NCI-H82 (cell line): ENCODE measurements at places on chromosomes 13 and 19.
A peak's percentile ranks its signal among the peaks of the same experiment; 100 is the strongest.

- DNase-seq = peak; percentile 67
Measured at GRCh38 chr13:48235341-48236135, 2.5 kb downstream of the ITM2B start.

GRCh38 chr19:2149980-2150793 is 1.2 kb downstream of the AP3D1 start:
- DNase-seq = no peak

DNA sequence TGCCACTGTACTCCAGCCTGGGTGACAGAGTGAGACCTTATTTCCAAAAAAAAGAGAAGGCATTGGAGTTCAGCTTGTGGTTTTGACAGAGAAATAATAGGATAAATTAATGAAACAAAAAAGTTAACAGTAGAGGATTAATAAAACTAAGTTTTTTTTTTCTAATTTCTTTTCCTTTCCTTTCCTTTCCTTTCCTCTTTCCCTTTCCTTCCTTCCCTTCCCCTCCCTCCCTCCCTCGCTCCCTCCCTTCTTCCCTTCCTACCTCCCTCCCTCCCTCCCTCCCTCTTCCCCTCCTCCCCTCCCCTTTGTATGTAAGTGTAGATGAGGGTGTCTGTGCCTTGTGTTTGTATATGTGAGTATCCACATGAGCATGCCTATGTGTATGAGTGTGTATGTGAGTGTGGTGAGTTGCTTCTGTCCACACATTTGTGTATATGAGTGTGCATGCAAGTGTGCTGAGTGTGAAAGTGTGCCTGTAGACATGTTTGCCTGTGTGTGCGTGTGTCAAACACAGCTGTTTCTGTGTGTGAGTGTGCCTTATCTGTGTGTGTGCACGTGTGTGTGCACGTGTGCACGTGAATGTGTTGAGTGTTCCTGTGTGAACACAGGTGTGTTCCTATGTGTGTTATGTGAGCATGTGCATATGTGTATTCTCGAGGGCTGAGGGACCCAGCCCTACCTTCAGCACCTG is 12.5 kb upstream of the MZF1 start:
- no peak for DNase-seq

DNA sequence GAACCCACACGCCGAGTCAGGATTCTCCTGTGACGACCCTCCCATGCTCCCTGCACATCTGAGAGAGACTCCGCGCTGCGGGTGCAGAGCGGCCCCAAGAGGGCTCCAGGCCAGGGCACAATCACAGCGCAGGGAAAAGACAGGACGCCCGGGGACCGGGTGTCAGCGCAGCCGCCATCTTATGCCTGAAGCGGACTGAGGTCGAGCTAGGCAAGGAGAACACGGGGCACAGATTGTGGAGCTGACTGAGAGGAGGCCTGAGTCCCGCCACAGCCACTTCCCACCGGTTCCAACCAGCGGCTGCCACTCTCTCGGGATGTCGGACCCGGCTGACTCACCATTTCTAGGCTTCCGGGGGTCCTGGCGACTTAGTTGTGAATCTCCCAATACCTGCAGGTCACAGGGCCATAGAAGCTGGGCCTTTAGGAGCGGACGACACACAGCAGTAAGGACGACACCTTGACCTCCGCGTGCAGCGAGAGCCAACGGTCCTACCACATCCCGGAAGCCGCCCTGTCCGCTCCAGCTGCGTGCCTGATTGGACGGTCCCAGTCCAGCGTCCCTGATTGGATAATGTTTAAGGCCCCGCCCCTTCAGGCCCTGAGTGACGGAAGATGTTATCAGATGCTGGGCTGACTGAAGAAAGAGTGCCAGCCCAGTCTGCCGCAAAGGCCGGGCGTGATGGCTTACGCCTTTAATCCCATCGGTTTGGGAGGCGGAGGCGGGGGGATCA is at the start of gene ZNF728:
ZNF728 (minus strand) TSS at position 487 of the 733 bp plus-strand sequence; CDS start at position 341, 146 bp downstream.
- DNase-seq = peak; percentile 66

GRCh38 chr13:70390064-70390463 is 281.8 kb upstream of the KLHL1 start:
- DNase-seq = no peak

- no peak for DNase-seq
Measured at GRCh38 chr13:107824635-107825034, 390.7 kb downstream of the LIG4 start.

DNA sequence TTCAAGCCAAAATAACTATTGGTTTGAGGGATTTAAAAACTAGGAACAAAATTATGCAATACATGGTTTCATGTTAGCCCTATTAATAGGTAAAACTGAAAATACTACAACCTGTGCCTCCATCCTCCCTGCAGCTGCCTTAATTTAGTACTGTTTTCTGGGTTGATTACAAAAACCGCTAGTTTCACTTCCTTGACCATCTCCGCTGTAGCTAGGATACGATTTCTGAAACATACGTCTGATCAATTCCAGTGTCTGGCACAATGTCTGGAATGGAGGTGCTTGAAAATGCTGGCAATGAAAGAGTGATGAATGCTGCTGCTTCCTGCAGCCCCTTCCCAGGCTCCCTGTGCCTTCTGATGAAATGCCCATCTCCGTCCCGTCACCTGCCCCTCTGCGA is 273.5 kb downstream of the SHISA2 start:
- no peak for DNase-seq

DNA sequence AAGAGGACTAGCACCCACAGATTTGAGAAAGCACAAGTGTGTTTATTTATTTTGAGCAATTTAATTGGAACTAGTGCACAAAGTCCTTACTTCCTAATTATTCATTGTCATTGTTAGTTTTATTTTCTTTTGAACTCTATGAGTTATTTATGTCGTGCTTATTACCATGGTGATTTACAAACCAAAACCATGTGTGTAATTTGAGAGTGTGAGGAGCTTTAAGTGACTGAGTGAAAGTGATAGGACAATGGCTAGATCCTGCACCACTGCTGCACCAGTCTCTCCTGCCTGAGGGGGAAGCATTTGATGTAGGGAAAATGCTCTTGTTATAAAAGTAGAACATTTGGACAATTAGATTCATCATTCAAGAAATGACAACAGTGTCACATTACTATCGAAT is 172.3 kb upstream of the KLF12 start:
- DNase-seq = peak; percentile 39

DNA sequence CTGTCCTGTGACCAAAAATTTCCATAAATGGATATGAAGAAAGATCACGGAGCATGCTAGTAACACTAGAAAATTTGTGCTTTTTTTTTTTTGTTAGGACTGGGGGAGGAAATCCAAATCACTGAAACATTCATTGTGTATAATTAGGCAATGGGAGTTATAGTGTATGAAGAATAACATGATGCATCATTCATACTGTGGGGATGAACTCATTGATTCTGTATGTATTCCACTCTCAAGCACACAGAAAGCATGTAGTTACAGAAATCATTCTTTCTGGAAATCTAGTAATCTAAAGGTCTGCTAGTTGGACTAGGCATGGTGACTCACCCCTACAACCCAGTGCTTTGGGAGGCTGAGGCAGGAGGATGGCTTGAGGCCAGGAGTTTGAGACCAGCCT is 749.7 kb downstream of the DIAPH3 start:
- no peak for DNase-seq

DNA sequence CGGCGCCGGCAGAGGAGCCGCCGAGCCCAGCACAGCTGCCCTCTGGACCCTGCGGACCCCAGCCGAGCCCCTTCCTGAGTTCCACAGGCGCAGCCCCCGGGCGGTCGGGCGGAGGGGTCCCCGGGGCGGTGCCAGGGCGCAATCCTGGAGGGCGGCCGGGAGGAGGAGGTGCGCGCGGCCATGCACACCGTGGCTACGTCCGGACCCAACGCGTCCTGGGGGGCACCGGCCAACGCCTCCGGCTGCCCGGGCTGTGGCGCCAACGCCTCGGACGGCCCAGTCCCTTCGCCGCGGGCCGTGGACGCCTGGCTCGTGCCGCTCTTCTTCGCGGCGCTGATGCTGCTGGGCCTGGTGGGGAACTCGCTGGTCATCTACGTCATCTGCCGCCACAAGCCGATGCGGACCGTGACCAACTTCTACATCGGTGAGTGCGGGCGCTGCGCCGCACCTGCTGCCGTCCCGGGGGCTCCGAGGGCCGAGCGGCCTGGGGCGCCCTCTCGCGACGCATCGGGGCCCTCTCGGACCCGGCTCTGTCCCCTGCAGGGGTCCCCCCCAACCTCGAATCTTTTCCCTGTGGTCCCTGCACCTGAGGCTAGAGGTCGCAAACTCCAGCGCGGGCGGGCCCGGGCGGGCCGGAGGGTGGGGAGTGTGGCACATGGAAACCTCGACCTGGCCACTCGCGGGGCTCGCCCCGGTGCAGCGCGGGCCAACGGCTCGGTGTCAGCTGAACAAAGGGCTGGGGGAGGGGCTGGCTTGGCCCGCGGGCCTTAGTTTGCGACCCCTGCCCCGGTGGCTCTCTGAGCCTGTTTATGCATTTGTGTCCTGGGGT is at the start of gene KISS1R:
KISS1R (plus strand) TSS at position 11 of the 829 bp plus-strand sequence; CDS start at position 181, 170 bp downstream.
- peak; percentile 60 for DNase-seq

DNA sequence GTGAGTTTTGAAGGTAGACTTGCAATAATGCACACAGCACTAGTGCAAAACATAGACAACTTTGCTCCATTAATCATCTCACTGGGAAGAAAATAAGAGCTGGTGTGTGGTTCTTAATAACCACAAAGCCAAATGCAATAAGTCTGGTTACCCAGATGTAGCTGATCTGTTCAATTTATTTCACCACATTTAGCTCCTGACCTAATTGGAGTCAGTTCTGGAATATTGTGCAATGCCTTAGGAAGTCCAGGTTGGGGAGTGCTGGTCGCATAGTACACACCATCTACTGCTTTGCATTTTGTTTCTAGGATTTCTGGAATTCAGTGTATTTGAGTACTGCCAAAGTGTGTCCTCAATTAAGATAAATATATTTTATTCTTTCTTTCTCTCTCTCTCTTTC is 483.3 kb upstream of the SPRY2 start:
- no peak for DNase-seq

DNA sequence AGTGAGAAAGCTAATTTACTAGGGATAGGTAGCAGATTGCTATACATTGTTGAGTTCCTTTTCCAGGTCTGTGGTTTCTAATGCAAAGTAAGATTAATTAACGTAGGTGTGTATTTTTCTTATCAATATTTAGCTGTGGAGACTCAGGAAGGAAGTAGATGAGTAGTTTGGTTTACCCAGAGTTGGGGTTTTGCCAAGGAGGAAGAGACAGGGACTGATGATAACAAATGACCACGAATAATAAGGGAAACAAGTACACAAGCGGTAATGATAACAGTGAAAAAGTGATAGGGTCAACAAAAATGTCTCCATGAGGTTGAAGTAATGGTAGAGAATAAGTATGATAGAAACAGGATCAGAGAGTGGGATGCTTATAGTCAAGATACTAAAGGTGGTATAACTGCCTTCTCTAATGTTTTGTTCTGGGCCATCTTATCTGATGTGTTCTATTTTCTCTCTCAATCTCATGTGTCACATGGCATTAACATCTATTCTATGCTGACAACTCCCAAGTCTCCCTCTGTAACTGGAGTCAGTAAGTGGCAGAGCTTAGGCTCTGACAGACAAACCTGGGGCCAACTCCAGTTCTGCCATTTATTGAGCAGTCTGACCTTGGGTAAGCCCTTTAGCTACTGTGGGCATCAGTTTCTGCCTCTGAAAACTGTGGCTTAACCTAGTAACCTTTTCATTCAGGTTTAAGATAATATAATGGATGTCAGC is 8.8 kb downstream of the OBI1 start:
- DNase-seq = no peak

DNA sequence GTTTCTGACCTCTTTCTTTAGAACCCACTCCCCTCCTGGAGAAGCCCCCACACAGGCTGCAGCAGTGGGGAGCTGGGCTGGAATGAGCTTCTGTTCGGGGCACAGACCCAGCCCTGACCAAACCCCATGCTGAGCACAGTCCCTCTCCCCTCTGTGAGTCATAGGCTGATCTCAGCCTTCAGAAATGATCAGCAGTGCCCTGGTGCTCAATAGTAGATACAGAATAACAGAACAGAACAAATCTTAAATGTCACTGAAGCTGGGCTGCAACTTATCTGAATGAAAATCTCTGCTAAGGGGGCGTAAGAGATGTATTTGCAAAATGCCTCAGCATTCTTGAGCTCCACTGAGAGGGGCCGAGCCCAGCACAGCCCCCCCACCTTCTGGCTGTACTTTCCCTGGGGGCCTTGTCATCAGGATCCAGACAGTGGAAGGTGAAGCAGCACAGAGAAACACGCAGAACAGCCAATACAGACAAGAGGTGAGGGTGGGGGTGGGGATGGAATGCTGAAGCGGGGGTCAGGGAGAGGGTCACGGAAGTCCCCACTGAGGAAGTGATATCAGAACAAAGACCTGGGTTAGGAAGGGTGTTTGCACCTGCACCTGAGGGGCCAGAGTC is 9.9 kb downstream of the ZNF665 start:
- DNase-seq = no peak

- DNase-seq = peak; percentile 89
Measured at GRCh38 chr19:17949956-17950309, 17.0 kb upstream of the KCNN1 start.

DNA sequence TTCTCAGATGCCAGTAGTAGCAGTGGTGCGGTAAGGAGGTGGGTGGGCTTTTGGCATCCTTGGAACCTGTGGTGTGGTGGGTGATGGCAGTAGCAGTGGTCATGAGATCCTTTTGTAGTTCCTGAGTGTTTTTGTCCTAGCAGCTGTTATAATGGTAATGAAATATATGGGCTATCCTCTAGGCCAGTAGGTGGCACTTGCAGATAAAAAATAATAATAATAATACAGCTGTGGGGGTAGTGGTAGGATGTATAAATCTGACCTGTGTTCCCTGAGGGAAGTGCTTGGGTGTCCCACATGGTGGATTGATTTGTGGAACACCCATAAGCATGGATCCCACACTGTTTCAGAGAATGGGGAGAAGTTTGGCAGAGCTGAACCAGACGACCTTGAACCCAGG is 334.0 kb downstream of the SLITRK5 start:
- DNase-seq = no peak

- no peak for DNase-seq
Measured at GRCh38 chr19:3535235-3535535, 3.8 kb upstream of the TEKTIP1 start.

- DNase-seq = peak; percentile 40
Measured at GRCh38 chr19:51002542-51003311, 1.3 kb upstream of the KLK8 start.

GRCh38 chr19:51098365-51099046 is 9.7 kb downstream of the CTU1 start:
- no peak for DNase-seq

GRCh38 chr13:83221813-83222241 is 660.4 kb downstream of the SLITRK1 start:
- DNase-seq = no peak

- no peak for DNase-seq
Measured at GRCh38 chr13:90438576-90438975, 908.9 kb upstream of the MIR17HG start.

- DNase-seq = no peak
Measured at GRCh38 chr13:39665763-39666162, 10.3 kb downstream of the COG6 start.
